ENCODE measurements at places on chromosomes 1 and 21.

GRCh38 chr1:53938136-53938830 lies 7.2 kb downstream of the IFT25 start:
- no peak for DNase-seq

DNA sequence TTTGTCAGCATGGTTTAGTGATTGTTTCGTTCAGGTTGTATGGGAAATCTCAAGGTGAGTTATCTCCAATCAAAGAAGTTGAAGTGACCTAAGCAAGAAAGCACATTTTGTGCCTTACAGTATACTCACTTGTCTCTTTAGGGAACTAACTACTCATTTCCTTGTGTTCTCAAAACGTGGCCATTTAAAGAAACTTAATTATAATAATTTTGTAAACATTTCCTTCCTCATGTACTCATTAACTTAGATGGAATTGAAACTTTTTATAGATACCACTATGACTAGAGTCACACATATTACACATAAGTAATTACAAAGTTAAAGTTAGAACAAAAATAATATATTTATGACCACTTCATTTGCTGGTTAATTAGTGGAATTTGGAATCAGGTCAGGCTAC lies 552.6 kb downstream of the MRPL39 start:
- no peak for DNase-seq

- no peak for DNase-seq
Observed at GRCh38 chr1:163632269-163632668, 310.5 kb downstream of the NUF2 start.

DNA sequence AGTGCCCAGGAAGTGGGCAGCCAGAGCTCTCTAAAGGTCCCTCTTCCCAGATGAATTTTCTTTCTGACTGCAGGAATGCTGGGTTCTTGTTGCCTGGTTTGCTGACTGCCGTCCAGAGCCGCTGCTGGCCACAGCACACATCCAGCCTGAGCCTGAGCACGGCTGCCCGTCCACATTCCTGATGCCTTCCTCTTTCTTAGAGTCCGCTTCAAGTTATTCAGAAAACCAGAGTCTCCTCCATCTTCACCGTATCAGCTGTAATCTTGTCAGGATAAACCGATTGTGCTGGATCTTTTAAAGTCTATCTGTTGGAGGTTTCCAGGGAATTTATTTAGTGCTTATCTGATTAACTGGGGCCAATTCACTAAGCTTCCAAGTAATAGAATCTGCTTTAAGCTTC lies 84.8 kb upstream of the BCAR3 start:
- DNase-seq = no peak

DNA sequence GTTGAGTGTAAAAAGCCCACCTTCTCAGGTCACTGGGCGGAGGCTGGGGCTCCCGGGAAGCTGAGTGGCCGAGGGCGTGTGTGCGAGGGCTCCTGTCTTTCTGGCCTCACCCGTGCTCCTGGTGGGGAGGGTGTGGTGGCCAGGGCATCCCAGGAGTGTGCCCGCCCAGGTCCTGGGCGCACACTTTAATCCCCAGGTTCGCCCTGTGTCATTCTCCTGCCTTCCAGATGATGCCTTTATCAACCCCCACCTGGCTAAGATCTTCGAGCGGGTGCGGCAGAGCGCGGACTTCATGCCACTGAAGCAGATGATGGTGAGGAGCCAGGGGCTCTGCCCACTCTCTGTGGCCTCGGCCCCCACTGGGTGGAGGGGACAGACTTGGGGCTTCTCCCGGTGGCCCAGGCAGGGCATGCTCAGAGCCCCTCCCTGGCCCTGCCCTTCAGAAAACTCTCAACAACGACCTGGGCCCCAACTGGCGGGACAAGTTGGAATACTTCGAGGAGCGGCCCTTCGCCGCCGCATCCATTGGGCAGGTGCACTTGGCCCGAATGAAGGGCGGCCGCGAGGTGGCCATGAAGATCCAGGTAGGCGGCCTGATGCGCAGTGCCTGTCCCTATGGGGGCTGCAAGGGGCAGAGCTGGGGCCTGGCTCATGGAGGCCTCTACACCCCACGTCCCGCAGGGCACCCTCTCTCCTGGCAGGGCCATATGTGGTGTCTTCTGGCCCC lies 42.5 kb downstream of the COQ8A start:
- no peak for DNase-seq

DNA sequence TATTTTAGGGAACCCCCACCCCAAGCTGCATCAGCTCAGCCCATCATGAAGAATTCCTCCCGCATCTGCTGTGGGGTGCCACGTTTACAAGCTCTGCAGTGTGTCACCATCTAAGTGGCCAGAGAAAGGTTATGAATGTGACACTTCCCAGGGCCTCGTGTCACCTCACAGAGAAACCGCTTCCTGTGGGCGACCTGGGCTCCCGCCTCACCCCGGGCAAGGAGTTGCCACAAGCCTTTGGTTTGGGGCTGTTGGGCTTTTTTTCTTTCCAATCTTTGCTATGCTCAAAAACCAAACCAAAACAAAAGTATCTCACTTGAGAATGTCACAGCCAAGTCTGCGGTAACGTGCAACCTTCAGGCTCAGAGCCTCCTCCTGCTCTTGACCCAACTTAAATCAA lies 82.1 kb upstream of the ARHGEF16 start:
- no peak for DNase-seq

DNA sequence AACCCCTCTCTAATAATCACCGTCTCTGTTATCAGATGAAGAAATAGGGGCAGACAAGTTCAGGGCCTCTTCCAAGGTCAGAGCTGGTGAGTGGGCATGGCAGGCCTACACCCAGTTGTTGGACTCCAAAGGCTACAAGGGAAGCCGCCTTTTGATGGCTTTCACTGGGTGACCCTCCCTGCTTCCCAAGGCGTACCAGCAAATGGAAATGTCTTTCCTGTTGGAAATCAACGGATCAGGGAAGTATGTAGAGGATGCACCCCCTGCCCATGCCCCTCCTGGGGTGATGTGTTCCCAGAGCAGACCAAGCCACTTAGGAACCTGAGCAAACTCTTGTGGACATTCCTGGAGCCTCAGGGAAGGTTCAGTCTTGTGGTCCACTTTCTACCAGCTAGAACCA lies 47.4 kb downstream of the LGR6 start:
- no peak for DNase-seq

GRCh38 chr1:40096977-40097782 lies at the start of gene PPT1:
TSS of gene PPT1 (minus strand) at chr1:40097252. CDS start at chr1:40097238, 14 bp downstream.
- DNase-seq = peak; percentile 95

DNA sequence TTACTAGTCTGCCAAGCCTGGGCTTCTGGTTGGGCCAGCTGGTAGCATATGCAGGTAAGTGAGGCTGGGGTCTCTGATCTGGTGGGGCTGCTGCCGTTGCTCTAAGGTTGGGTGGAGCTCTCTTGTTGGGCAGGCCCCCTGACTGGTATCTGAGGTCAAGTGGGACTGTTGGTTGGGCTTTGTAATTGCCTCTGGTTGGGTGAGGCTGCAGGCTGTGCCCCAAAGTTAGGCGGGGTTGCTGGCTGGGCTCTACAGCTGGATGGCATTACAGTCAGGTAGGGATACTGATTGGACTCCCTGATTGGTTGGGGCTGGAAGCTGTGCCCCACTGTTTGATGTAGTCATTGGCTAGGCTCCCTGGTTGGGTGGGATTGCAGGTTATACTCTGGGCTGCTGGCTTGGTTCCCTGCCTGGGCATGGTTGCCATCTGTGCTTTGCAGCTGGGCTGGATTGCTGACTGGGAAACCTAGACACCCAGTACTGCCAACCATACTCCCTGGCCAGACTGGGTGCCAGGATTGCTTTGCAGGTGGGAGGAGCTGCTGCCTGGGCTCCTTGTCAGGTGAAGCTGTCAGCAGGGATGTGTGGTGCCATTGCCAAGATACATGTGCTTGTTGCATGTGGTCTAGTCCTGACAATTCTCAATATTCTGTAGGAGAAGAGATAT lies 130.5 kb downstream of the RABGAP1L start:
- no peak for DNase-seq

DNA sequence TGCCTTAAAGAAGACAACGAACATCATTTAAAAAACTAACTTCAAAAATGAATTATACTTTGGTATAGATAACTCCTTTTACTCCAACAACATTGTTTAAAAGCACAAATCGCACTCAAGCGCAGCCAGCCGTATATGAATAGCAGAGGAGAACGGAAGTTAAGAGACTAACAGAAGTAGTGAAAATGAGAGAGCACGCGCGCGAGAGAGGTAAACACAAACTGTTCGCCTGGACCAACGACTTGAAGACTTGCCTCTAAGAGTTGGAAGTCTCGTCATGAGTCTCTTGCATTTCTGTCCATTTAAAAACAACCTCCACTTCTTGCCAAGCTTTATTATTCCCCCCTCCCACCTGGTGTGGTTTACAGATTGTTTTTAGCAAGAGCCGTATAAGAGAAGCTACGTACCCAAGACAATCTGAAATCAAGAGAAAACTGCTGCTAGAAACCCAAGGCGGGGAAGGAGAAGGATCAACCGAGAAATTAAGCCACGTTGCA lies 479 bp downstream of the SELENOF start:
- no peak for DNase-seq

- peak; percentile 26 for DNase-seq
Observed at GRCh38 chr1:36814083-36814482, 220.2 kb downstream of the GRIK3 start.

GRCh38 chr1:152515434-152515783 lies 1.1 kb downstream of the CRCT1 start:
- peak; percentile 28 for DNase-seq

DNA sequence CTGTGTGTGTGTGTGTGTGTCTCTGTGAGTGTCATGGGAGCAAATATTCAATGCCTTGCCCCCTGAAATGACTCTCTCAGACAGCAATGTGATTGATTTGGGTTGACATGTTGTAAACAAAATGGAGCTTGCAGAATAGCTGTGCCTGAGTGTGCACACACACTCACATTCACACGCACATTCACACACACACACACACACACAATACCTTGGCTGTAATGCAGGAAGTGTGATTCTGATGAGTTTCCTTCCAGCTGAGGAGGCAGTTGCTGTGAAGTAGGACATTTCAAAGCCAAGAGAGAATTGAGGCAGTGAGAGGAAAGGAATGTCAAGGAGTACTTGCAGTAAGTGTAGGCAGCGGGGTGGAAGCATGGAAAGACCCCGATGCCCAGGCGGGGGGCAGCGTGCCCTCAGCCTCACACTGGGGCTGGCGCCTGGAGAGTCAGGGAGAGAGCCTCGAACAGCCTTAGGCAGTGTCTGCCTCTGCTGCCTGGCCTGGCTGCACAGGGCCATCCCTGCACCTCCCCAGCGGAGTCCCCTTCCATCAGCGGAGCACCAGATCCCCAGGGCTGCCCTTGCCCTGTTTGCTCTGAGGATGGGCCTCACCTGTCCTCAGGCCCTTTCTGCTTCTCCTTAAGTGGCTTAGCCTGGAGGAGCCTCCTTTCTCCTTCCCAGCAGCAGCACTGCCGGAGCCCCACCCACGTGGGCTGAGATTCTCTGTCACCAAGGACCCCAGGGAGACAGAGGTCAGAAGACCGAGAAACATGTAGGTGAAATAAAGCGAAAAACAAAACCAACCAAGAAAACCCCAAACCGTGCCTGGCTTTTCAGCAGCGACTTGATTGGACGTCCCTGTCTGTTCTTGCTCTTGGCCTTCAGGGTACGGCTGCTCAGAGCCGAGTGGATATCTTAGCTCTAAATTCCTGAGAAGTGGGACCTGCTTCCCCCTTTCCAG lies 9.2 kb downstream of the VASH2 start:
- no peak for DNase-seq

DNA sequence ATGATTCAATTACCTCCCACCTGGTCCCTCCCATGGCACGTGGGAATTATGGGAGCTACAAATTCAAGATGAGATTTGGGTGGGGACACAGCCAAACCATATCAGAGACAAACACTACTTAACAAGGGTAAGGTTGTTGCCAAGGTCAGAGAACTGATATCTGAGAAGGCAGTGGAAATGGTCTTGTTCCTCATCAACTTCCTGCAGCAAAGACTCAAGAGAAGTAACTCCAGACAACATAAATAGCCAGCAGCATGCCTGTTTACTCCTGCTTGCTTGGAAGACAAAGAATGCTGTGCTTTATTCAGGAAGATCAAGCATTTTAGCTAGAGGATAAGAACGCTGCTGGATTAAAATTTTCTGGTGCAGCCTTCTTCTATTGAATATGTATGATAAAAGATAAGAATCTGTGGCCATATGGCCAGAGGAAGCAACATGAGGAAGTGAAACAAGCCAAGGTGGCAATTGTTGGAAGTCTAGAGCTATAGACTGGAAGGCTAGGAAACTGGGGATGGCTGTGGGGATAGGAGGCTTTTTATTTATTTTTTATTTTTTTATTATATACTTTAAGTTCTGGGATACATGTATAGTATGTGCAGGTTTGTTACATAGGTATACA lies 36.4 kb downstream of the DDAH1 start:
- no peak for DNase-seq

GRCh38 chr1:232307296-232308017 lies 322.5 kb downstream of the SIPA1L2 start:
- no peak for DNase-seq

DNA sequence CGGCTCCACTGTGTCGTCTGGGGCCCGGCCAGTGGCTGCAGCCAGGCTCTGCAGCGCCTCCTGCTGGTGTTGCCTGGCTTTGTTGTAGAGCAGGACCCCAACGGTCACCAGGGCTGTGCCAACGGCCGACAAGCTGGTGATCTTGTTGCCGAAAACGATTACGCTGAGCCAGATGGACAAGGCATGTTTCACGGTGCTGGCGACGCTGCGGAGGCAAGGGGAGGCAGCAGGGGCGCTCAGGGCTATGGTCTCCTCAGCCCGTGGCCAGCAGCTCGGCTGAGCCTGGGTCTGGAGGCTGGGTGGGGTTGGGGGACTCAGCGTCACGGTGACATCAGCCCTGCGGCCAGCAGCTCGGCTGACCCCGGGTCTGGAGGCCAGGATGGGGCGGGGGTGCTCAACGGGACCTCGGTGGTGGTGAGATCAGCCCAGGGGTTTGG lies 7.0 kb upstream of the CDK11B start:
- no peak for DNase-seq

GRCh38 chr1:111735858-111736544 lies 3.2 kb downstream of the INKA2 start:
- no peak for DNase-seq

- DNase-seq = no peak
Observed at GRCh38 chr1:222784916-222785315, 29.9 kb upstream of the DISP1 start.

DNA sequence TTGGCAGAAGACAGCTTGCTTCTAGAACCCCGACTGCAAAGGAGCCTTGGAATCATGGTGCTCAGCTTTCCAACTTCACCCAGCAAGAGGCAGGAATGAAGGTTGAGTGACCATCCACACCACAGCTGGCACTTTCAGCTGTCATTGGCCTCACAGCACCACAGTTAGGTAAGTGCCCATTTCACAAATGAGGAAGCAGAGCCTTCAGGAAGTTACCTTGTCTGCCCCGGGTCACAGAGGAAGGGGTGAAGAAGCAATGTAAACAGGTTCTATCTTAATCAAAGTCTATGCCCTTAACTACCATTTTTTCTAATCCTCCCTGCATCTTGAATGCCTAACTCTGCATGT lies 156.0 kb downstream of the GLUL start:
- DNase-seq = no peak

GRCh38 chr1:171969813-171970212 lies 128.5 kb downstream of the DNM3 start:
- DNase-seq = no peak

GRCh38 chr21:36254106-36254941 lies 65.7 kb upstream of the MORC3 start:
- no peak for DNase-seq

GRCh38 chr1:7771823-7772299 lies 765 bp downstream of the VAMP3 start:
- DNase-seq = no peak

- no peak for DNase-seq
Observed at GRCh38 chr1:76998582-76999223, 131.4 kb downstream of the ST6GALNAC5 start.
